ENCODE measurements at places on chromosomes 1 and 21.
A peak's percentile ranks its signal among the peaks of the same experiment; 100 is the strongest.

GRCh38 chr1:30675761-30676160, 47.6 kb downstream of the MATN1 start:
- no peaks in the 10 kb centered on the region for H3K36me3 ChIP-seq
- H3K4me1 ChIP-seq, result peaks cover 33% of the 10 kb centered on the region
- H3K4me3 ChIP-seq, result no peak overlapping the region
- DNase-seq, result peak; percentile 84
- no peaks in the 10 kb centered on the region for H3K27me3 ChIP-seq
- peak overlapping the region; percentile 67 for H3K27ac ChIP-seq

DNA sequence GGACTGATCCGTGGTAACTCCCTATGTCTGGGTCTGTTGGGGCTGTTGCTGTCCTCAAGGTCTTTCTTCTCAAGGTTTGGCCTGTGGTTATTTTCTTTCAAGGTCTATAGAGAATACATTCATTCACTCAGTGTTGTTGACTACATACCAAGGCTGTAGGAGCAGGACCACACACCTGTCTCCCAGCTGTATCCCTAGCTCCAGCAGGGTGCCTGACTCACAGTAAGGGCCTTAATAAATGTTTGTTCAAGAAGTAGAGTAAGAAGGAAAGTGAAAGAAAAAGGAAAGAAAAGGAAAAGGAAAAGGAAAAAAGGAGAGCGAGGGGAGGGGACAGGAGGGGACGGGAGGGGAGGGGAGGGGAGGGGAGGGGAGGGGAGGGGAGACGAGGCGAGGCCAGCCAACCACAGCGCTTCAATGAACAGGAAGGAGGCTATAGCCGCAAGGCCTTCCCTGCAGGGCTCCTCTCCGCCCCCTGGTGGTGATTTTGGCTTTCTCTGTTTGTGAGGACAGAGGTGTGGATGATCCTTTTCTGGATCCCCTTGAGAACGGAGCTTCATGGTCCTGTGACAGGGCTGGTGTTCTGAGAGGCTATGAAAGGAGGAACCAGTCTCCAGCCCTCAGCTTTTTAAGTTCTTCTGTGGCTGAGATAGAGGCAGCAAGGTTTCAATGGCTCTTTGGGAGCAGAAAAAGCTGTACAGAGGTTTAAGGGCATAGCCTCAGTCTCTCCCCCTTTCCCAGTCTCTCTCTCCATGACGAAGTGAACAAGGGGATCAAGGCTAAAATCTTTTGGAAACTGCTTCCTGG, 30.6 kb upstream of the LCE5A start:
- H3K4me3 ChIP-seq, result no peak overlapping the region
- DNase-seq, result peak; percentile 58
- no peaks in the 10 kb centered on the region for H3K4me1 ChIP-seq
- H3K36me3 ChIP-seq, result no peaks in the 10 kb centered on the region
- H3K27ac ChIP-seq, result no peak overlapping the region
- H3K27me3 ChIP-seq, result no peaks in the 10 kb centered on the region

DNA sequence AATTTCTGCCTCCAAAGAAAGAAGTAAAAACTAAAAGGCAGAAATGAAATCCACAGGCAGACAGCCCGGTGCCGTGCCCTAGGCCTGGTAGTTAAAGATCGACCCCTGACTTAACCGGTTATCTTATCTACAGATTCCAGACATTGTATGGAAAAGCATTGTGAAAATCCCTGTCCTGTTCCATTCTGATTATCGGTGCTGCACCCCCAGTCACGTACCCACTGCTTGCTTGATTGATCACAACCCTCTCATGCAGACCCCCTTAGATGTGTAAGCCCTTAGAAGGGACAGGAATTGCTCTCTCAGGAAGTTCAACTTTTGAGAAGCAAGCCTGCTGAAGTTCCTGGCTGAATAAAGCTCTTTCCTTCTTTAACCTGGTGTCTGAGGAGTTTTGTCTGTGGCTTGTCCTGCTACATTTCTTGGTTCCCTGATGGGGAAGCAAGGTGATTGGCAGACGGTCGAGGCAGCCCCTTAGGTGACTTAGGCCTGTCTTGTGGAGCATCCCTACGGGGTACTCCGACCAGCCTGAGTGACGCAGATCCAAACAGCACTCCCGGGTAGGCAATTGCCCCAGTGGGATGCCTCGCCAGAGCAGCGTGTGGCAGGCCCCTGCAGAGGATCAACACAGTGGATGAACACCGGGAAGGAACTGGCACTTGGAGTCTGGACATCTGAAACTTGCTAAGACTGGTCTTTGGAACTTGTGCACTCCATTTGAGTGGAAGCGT, 111.2 kb upstream of the PPM1J start:
- no peaks in the 10 kb centered on the region for H3K36me3 ChIP-seq
- H3K27me3 ChIP-seq, result no peaks in the 10 kb centered on the region
- no peak overlapping the region for H3K27ac ChIP-seq
- H3K4me3 ChIP-seq, result no peak overlapping the region
- no peaks in the 10 kb centered on the region for H3K4me1 ChIP-seq

- no peak for DNase-seq
- H3K4me3 ChIP-seq, result no peak overlapping the region
- no peaks in the 10 kb centered on the region for H3K4me1 ChIP-seq
Observed at GRCh38 chr1:46797696-46798470, 963 bp upstream of the CYP4B1 start.

GRCh38 chr1:158931055-158931737, at the start of gene PYHIN1:
Gene PYHIN1, plus strand, starts transcription at chr1:158931552. Its CDS starts 5,359 bp downstream, at chr1:158936911.
- H3K4me3 ChIP-seq, result no peak within 1 kb of the TSS
- H3K4me1 ChIP-seq, result no peaks in the 10 kb centered on the region
- H3K36me3 ChIP-seq, result no peaks in the 10 kb centered on the region
- no peak for DNase-seq
- no peak within 1 kb of the TSS for H3K27ac ChIP-seq

Measured in GM23248 (cell line).